Pancreas (tissue), 10 donors: ENCODE measurements at places on chromosomes 4 and X. TPM values are rescaled to one million over a fixed set of nuclear protein-coding genes. Genes with fewer than 3 reads are reported as not detected.

The GLRA2 gene
- 0.05 TPM for polyA plus RNA-seq

DNA sequence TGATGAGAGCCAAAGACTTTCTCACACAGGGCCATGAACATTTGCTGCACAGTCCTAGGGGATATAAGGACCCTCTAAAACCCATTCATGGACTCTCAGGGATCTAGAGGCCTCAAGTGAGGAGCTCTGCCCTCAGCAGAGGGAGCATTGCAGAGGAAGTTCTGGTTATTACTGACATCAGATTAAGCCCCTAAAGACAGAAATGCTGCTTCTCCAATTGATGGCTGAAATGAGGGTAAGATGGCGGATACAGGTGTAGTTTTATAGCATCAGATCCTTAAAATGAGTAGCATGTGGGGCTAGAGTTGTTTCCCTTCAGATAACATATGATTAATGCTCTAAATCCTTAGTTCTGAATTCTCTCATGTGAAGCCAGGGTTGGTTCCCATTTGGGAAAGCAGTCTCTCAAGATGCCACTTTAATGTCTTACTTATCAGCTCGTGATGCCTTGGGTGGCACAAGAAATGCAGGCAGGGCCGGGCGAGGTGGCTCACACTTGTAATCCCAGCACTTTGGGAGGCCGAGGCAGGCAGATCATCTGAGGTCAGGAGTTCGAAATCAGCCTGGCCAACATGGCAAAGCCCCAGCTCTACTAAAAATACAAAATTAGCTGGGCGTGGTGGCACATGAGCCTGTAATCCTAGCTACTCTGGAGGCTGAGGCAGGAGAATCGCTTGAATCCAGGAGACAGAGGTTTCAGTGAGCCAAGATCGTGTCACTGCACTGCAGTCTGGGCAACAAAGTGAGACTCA, 7.9 kb downstream of the RHOH start:
- H3K27ac ChIP-seq, result no peak overlapping the region
- DNase-seq, result no peak

DNA sequence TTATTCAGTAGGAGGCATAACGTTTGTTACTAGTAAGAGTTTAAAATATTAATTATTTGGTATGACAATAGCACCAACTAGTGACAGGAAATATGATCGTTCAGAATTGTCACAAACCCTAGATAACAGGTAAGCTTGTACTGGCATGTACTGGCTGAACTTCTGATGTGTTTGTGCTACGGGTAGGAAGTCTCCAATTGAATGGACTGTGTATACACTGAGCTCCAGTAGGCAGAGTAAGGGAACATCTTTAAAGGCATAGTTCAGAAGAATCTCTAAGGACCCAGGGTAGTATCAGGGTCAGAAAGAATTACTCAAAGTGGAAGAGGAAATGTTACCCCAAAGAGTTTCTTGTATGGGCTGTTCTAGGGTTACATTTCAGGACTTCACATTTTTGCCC, 230.4 kb downstream of the EDA2R start:
- no peaks in the 10 kb centered on the region for H3K4me1 ChIP-seq
- no peaks in the 10 kb centered on the region for H3K27me3 ChIP-seq
- H3K36me3 ChIP-seq, result no peaks in the 10 kb centered on the region
- no peak overlapping the region for H3K27ac ChIP-seq

DNA sequence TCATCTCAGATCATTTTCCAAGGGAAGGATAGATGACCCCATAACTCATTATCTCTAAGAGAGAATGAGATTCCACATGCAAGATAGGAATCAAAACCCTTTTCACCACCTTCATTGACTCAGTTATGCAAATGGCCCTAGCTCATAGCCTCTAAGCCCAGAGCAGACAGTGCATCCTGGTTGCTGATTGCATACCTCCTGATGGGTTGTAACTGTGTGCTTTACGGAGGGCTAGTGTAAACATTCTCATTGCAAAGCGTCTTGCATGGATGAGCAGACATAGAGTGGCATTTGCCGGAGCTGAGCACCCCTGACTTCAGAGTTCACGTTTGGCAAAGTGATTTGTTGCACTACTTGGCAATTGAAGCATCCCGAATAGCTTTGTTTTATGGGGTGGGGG, 151.0 kb downstream of the VCX3A start:
- no peak for DNase-seq

DNA sequence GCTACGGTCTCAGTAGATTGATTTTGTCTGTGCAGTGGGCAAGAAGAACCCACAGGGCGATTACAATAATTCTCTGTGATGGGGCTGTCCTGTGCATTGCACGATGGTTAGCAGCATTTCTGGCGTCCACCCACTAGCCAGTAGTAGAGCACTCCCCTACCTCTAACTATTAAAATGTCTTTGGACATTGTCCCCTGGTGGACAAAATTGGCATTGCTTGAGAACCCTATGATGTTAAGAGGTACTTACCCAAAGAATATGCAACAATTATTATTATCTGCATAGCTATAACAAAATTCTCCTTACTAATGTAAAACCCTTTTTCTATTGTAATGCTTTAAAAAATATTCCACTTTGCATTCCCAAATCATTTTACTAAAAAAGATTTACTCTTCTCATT, 109.5 kb upstream of the VCX3A start:
- DNase-seq, result no peak
- no peaks in the 10 kb centered on the region for H3K27me3 ChIP-seq
- H3K4me1 ChIP-seq, result no peaks in the 10 kb centered on the region
- no peaks in the 10 kb centered on the region for H3K36me3 ChIP-seq

GRCh38 chr4:172725581-172725980, 443.0 kb upstream of the GALNT7 start:
- no peaks in the 10 kb centered on the region for H3K4me1 ChIP-seq
- H3K4me3 ChIP-seq, result no peak overlapping the region
- no peaks in the 10 kb centered on the region for H3K27me3 ChIP-seq
- DNase-seq, result no peak

- H3K4me3 ChIP-seq, result no peak overlapping the region
- H3K36me3 ChIP-seq, result no peaks in the 10 kb centered on the region
- DNase-seq, result no peak
- no peaks in the 10 kb centered on the region for H3K27me3 ChIP-seq
Measured at GRCh38 chr4:159193046-159193620, 90.3 kb downstream of the RAPGEF2 start.

DNA sequence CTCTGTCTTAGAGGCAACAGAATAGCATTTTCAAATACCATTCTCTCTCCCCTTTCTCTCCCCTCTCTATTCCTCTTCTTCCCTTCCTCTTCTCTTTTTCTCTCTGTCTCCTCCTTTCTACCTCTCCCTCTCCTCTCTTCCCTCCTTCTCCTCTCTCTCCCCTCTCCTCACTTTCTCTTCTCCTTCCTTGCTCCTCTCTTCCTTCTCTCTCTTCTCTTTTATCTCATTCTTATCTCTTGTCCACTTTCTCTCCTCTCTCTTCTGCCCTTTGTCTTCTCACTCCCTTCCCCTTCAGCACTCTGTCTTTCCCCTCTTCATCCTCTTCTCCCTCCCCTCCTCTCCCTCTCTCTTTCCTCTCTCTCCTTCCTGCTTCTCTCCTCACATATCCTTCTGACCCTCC, 2265.8 kb upstream of the TENM3 start:
- H3K4me3 ChIP-seq, result no peak overlapping the region
- H3K27me3 ChIP-seq, result no peaks in the 10 kb centered on the region
- no peaks in the 10 kb centered on the region for H3K36me3 ChIP-seq
- DNase-seq, result no peak

DNA sequence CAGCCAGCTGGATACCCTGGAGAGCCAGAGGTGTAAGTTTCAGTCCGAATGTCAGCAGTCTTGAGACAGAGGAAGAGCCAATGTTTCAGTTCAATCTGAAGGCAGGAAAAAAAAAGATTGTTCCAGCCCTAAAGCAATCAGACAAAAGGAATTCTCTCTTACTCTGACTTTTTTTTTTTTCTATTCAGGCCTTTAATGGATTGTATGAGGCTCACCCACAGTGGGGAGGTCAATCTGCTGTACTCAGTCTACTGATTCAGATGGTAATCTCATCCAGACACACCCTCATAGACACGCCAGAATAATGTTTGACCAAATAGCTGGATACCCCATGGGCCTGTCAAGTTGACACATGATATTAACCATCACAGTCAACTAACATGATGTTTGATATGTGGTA, 51.9 kb downstream of the TEX13A start:
- H3K27ac ChIP-seq, result no peak overlapping the region
- no peak overlapping the region for H3K4me3 ChIP-seq
- H3K27me3 ChIP-seq, result no peaks in the 10 kb centered on the region
- no peaks in the 10 kb centered on the region for H3K4me1 ChIP-seq
- no peak for DNase-seq
